ENCODE measurements at places on chromosomes 7 and 10.

- DNase-seq = no peak
Measured at GRCh38 chr10:101967713-101968112, 88.3 kb downstream of the ARMH3 start.

GRCh38 chr10:35362701-35363350 lies 26.5 kb downstream of the CCNY start:
- DNase-seq = no peak

DNA sequence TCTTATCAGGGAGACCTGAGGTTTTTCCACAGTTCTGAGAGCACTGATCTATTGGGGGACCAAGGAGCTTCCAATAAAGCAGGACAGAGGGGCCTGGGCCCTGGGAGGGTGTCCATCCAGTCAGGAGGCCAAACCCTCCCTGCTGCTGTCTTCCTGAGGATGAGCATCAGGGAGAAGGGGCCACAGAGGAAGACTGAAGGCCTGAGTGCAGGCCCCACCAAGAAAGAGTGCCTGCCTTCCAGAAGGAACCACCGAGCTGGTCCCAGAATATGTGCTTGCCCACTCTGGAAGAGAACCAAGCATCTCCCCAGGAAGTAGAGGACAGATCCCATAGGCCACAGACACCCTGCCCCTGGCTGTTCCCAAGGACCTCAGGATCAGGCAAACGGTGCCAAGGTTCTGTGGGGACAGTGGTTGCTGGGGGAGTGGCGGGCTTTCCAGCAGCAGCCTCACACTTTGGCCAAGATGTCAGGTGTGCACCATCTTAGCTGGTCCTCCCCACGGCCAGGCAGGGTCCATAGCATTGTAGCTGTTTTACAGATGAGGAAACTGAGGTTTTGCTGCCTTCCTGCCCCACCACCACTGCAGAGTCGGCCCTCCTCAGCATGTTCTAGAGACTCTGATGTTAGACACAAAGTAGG lies 199.4 kb downstream of the GRID1 start:
- no peak for DNase-seq

DNA sequence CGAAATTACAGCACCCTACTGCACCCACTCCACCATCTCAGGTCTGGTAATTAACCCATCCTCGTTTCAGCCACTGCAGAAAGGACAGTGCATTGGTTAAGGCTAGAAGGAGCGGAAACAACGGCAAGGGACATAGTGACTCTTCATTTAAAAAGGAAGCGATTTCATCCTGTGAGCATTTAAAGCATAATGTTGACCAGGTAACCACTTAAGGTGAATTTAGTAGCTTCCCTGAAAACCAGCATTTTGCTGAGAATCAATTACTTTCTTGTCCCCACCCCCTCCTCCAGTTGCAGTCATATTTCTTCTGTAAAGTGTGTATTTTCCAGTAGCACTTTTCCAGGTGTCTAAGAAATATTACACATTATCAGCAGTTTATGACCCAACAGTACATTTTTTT lies 821 bp upstream of the JAZF1 start:
- DNase-seq = no peak

GRCh38 chr10:70284542-70285475 lies 1.0 kb upstream of the NPFFR1 start:
- DNase-seq = no peak

GRCh38 chr10:35041502-35041879 lies 48.6 kb downstream of the CUL2 start:
- no peak for DNase-seq

DNA sequence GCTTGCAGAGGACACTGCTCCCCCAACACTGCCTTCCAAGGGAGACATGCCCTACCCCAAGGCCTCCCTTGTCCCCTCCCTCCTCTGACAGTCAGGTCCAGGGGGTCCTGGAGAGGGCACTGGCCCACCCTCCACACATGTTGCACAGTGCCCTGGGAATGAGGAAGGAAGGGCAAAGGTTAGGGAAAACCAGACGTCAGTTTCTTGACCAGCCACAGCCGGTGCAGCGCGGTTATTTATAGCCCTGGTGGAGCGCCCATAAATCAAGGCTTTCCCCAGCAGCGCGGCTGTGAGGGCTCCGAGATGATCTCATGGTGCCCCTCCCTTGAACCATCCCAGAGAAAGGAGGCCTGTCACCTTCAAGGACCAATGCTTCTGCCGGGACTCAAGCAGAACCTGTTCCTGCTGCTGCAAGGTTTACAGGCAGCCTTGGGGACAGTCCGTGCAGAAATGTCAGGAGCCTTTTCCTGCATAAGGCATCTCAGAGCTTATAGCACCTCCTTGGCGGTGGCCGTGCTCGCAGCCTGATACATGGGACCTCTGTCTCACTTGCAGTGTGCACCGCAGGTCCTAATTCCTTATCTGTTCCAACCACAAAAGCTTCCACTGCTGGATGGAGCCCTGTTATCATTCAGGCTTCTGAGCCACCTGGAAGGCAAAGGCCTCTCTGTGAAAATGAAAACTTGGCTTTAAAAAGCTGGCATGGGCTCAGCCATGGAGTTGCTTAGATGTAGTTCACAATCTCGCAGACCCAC lies 127.3 kb downstream of the LHPP start:
- no peak for DNase-seq

- DNase-seq = no peak
Measured at GRCh38 chr7:112086496-112087254, 119.5 kb downstream of the DOCK4 start.

- DNase-seq = no peak
Measured at GRCh38 chr7:122532406-122533269, 166.3 kb downstream of the RNF133 start.

Data from T-helper 9 cell (primary cell).